ENCODE measurements at places on chromosomes 7 and 10.

GRCh38 chr7:29483219-29484104 is 80.2 kb upstream of the PRR15 start:
- no peak for DNase-seq

DNA sequence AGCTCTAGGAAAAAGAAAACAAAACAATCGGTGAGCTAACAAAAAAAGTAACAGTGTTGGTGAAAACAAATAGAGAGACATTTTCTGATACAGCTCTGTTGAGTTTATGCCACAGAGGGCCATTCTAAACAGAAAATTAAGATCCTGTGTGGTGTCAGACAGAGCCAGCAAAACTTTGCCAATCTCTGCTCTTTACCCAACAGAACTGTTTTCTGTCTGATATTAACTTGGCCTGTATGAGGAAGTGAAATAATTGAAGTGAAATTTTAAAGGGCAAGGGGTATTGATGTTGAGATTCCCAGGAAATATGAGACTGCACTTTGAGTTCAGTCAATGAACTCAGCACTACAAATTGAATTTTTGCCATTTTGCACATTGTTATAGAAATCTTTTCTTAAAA is 101.0 kb downstream of the AOAH start:
- DNase-seq = no peak

DNA sequence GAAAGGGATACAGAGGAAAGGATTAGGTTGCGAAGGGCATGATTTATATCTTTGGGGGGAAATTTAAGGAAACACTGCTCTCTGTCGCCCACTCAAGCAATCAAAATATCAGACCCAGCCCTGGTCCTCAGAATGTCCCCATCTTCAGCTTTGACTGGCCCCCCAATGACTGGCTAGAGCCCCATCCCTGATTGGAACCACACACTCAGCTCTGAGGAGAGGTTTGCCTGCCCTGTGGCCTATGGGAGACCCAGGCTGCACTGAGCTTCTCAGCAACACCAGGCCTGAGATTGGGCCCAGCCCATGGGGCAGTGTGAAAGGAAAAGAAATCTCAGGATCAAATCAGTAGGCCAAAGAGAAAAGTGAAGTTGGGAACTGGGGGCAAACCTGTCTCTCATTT is 69.5 kb downstream of the ADCYAP1R1 start:
- DNase-seq = no peak

DNA sequence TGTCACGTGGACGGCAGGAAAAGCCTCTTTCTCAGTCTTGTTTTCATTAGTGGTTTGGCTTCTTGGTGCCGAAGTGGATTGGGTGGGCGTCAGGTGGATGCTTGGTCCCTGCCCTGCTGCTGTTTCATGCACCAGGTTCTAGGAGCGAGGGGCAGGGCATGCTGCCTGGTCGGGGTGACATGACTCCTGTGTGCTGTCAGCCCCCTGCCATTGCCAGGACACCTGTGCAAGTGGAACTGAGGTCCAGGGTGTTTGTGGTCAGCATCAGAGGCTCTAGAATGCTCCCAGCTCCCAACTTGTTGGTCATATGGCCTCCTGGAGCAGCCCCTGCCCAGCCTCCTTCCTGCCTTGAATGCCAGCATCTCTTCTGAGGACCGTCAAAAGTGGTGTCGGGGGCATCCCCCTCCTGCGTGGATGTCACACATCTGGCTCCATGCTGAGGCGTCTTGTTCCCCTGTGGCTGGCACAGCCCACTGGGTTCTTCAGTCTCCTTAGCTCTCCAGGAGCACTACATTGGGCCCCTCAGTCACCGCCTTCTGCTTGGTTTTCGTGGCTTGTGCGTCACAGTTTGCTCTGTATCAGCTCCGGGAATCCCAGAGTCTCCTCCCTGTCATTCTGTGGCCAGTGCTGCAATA is 24.8 kb downstream of the ADCY1 start:
- no peak for DNase-seq

DNA sequence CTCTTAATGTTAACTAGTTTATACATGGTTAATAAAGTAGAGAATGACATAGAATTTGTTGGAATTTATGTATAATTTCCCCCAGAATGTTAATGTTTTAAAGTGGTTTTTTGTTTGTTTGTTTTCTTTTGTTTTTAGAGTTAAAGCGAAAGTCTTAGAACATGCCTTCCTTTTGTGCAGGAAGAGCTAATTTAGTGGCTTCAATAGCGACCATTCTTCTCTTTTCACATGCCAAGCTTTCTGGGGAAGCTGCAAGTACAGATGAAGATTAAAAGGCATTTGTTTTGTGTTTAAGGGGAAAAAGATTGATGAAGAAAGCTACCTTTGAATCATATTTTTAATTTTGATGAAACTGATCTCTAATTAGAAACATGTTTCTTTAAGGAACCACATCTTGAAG is 256.3 kb upstream of the CSTF2T start:
- DNase-seq = no peak

DNA sequence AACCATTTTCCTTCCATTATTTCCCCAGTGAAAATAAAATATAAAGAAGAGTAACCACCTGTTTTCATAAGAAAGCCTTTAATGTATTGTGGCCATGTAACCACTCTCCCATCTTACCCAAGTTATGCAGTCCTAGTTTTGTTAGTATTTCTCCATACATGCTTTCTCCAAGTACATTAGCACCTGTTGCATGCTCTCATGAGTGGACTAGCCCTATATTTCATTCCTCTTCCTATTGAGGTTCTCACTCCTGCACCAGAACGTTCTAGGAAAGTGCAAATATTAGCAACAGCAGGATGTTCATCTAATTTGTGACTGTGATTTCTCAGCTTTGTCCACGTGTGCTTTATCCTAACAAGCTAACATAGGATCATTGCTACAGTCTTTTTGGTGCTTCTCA is 155.1 kb upstream of the NPVF start:
- no peak for DNase-seq

- DNase-seq = no peak
Observed at GRCh38 chr7:130409712-130410072, 29.4 kb downstream of the CPA1 start.

DNA sequence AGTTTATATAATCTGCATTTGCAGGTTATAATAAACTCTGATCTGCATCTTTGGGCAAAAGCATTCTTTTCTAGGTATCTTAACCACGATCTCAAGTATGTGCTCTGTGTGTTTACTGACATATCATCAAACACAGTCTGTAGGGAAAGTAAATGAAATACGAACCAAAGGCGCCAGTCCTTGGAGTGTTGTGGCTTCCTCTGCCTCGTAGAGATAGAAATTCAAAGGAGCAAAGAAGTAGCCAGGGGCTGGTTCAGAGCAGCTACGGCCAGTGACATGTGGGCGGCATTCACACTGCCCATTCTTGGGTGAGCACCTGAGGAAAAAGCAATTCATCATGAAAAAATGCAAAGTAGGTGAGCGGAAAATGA is 38.7 kb downstream of the LAMB4 start:
- DNase-seq = no peak

DNA sequence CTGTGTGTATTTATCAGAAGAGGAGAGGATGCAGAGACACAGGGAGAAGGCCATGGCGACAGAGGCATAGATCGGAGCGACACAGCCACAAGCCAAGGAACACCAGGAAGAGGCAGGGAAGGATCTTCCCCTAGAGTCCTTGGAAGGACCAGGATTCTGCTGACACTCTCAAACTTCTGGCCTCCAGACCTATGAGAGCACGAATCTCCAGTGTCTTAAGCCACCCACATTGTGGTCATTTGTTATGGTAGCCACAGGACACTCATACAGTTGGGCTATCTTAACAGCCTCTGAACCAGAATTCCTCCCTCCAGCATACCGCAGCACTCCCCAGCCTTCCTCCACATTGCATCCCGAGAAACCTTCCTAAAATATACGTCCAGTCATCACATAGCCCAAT is 367.0 kb upstream of the MGMT start:
- no peak for DNase-seq
